ENCODE measurements at places on chromosomes 1 and 21. TPM values are rescaled to one million over a fixed set of nuclear protein-coding genes. Genes with fewer than 3 reads are reported as not detected.

GRCh38 chr1:172948457-172948856 is 102.3 kb downstream of the TNFSF18 start:
- H3K27ac ChIP-seq, result no peak overlapping the region
- DNase-seq, result no peak
- H3K4me3 ChIP-seq, result no peak overlapping the region
- no peaks in the 10 kb centered on the region for H3K36me3 ChIP-seq

DNA sequence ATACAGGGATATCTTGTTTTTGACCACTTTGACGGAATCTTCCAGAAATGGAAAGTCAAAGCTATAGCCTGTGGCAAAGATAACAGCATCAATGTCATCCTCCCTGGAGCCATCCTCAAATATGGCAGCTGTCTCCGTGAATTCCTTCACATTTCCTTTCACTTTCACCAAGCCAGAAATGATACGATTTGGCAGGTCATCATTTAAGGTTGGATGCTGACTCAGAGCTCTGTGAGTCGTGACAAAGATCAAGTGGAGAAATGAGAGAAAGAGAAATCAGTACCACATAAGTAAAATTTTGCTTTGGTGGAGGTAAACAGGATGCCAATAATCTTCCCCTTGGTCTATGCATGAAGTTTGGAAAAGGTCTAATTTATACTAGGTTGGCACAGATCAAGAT is 23.9 kb downstream of the FMO5 start:
- no peaks in the 10 kb centered on the region for H3K4me1 ChIP-seq
- no peaks in the 10 kb centered on the region for H3K36me3 ChIP-seq
- H3K27ac ChIP-seq, result no peak overlapping the region
- no peak for DNase-seq

CCDC185 gene
- not detected for total RNA-seq

DNA sequence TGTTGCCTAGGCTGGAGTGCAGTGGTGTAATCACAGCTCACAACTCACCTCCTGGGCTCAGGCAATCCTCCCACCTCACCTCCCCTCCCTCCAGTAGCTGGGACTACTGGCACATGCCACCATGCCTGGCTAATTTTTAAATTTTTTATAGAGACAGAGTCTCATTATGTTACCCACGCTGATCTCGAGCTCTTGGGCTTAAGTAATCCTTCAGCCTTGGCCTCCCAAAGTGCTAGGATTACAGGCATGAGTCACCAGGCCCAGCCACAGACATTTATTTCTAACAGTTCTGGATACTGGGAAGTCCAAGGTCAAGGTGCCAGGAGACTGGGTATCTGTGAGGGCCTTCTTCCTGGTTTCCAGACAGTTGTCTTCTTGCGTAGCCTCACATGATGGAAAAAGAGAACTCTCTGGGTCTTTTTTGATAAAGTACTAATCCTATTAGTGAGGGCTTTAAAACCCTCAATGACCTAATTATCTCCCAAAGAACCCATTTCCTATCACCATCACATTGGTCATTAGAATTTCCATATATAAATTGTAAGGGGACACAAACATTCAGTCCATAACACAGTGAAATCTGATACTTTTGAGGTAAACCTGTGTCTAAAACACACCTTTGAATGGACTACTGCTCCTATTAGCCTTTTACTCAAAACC is 67.9 kb downstream of the PHACTR4 start:
- no peaks in the 10 kb centered on the region for H3K27me3 ChIP-seq
- peak overlapping the region; percentile 71 for H3K27ac ChIP-seq
- H3K36me3 ChIP-seq, result no peaks in the 10 kb centered on the region
- H3K4me1 ChIP-seq, result peaks cover 36% of the 10 kb centered on the region
- DNase-seq, result no peak
- H3K4me3 ChIP-seq, result no peak overlapping the region

- no peaks in the 10 kb centered on the region for H3K4me1 ChIP-seq
- no peaks in the 10 kb centered on the region for H3K27me3 ChIP-seq
- DNase-seq, result no peak
- no peak overlapping the region for H3K27ac ChIP-seq
- H3K4me3 ChIP-seq, result no peak overlapping the region
Observed at GRCh38 chr1:227654858-227655752, 80.0 kb downstream of the JMJD4 start.

GRCh38 chr21:16811011-16811410 is 701.8 kb upstream of the CXADR start:
- no peaks in the 10 kb centered on the region for H3K27me3 ChIP-seq
- no peak overlapping the region for H3K27ac ChIP-seq
- DNase-seq, result no peak
- H3K4me1 ChIP-seq, result no peaks in the 10 kb centered on the region

DNA sequence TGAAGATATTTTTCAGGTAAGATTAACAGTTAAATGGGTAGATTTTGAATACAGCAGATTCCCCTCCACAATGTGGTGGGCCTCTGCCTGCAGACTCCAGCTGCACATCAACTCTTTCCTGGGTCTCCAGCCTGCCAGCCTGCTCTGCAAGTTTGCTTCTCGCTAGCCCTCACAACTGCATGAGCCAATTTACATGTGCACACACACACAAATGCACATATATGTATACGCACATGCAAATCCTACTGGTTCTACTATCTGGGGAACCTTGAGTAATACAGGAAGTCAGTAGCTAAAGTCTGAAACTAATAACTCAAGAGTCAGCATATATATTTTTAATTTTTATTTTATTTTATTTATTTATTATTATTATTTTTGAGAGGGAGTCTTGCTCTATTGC is 34.8 kb upstream of the QSOX1 start:
- no peaks in the 10 kb centered on the region for H3K27me3 ChIP-seq
- no peaks in the 10 kb centered on the region for H3K4me1 ChIP-seq
- no peak for DNase-seq
- no peak overlapping the region for H3K4me3 ChIP-seq
- no peak overlapping the region for H3K27ac ChIP-seq

GRCh38 chr1:164261691-164262240 is 297.2 kb upstream of the PBX1 start:
- H3K4me1 ChIP-seq, result no peaks in the 10 kb centered on the region
- H3K27ac ChIP-seq, result no peak overlapping the region
- no peak overlapping the region for H3K4me3 ChIP-seq
- no peaks in the 10 kb centered on the region for H3K36me3 ChIP-seq

TSTD1 gene
- total RNA-seq, result 23.7 TPM

- no peak overlapping the region for H3K27ac ChIP-seq
- peaks cover 32% of the 10 kb centered on the region for H3K4me1 ChIP-seq
- no peak for DNase-seq
- H3K27me3 ChIP-seq, result no peaks in the 10 kb centered on the region
- H3K4me3 ChIP-seq, result no peak overlapping the region
- H3K36me3 ChIP-seq, result no peaks in the 10 kb centered on the region
Observed at GRCh38 chr21:33840771-33841170, 74.8 kb downstream of the ATP5PO start.

- H3K27me3 ChIP-seq, result peaks cover 11% of the 10 kb centered on the region
- no peaks in the 10 kb centered on the region for H3K36me3 ChIP-seq
- no peaks in the 10 kb centered on the region for H3K4me1 ChIP-seq
- H3K4me3 ChIP-seq, result no peak overlapping the region
Observed at GRCh38 chr1:4000811-4001251, 100.8 kb upstream of the C1orf174 start.

Measured in sigmoid colon (tissue), 7 donors.